Right kidney (tissue), 9 donors: ENCODE measurements at places on chromosomes 7 and 10.

GRCh38 chr7:112573302-112574039 is 92.7 kb downstream of the LSMEM1 start:
- DNase-seq, result no peak

DNA sequence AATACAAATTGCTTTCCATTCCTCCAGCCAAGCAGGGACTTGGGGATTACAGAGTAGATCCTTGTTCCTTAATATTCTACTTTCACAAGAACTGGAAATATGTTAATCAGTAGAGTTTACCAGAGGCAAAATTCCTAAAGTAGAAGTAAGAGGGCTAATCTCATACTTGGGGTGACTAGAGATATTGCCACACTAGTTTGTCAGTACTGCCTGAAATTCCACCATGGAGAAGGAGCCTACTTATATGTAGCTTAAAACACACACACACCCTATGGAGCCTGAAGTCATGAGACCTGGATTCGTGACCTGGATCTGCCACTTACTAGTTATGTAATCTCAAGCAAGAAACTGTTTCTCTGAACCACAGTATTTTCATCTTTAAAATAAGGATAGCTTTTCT is 33.9 kb downstream of the STRIP2 start:
- no peak for DNase-seq

DNA sequence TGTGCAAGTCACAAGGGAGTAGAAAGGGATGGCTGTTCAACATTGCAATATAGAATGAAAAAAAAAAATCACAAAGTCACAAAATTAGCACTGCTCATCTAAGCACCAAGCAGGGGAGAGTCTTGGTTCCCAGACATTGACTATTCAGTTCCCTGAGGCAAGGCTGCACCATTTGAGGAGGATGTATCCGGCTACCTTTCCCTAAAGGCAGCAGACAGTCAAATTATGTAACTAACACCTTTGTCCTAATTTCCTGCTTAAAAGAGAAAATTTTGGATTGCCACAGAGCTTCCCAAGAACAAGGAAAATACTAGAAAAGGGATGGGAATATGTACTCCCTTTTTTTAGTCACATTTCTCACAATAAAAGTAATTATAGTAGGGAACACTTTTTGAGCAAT is 148.1 kb downstream of the PCLO start:
- no peak for DNase-seq

GRCh38 chr7:1245524-1246050 is 12.9 kb downstream of the UNCX start:
- DNase-seq, result peak; percentile 74

- no peak for DNase-seq
These were observed 98.3 kb downstream of the CTTNBP2 start for GRCh38 chr7:117774943-117775342.
